Stimulated activated CD4-positive, alpha-beta T cell treated with anti-CD3 and anti-CD28 coated beads, Interleukin-12 subunit alpha, Interleukin-12 subunit beta, amount 100 ng/mL, for 48 hours (primary cell): ENCODE measurements at places on chromosomes 12 and 14.

DNA sequence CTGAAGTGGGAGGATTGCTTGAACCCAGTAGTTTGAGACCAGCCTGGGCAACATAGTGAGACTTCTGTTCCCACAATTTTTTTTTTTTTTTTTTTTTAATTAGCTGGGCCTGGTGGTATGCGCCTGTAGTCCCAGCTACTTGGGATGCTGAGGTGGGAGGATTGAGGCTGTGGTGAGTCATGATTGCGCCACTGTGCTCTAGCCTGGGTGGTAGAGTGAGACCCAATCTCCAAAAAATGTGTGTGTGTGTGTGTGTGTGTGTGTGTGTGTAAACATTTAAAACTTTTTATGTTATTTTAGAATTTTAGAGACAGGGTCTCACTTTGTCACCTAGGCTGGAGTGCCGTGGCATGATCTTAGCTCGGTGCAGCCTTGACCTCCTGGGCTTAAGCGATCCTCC is 6.8 kb downstream of the PPP1R36 start:
- DNase-seq = no peak

DNA sequence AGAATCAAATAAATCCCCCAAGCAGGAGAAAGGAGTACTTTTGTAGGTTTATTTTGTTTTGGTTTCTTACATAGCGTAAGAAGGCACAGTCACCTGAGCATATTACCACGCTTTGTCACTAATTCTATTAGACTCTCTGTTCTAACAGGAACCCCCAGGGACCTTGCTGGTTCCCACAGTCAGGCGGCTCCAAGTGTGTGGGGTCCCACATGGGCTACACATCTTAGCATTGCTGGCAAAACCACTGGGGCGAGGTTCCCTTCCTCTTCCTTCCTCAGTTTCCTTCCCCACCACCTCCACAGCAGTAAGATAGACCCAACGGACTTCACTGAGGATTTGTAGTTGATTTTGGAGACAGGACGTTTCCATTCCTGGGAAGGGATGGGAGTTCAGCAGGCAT is 49.1 kb downstream of the TMEM132C start:
- DNase-seq = no peak

GRCh38 chr12:114687802-114688201 is 3.8 kb upstream of the TBX3 start:
- DNase-seq = no peak

GRCh38 chr12:62248873-62249272 is 11.3 kb upstream of the USP15 start:
- DNase-seq = no peak

DNA sequence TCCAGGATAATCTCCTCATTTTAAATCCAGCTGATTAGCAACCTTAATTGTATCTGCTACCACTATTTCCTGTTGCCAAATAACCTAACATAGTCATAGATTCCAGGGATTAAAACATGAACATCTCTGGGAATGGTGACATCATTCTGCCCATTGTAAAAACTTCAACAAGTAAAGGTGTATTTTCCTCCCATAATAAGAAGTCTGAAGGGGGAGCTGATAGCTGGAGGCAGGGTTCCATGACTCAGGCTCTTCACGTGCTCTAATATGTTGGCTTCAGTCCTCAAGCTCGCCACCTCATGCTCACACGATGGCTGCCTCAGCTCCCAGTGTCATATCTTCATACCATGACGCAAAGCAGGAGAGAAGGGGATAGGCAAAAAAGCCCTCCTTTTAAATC is 172.0 kb upstream of the VASH1 start:
- no peak for DNase-seq

GRCh38 chr14:85915711-85916110 is 385.8 kb downstream of the FLRT2 start:
- no peak for DNase-seq

- no peak for DNase-seq
These were observed 109.4 kb downstream of the RFLNA start for GRCh38 chr12:124404162-124404784.

DNA sequence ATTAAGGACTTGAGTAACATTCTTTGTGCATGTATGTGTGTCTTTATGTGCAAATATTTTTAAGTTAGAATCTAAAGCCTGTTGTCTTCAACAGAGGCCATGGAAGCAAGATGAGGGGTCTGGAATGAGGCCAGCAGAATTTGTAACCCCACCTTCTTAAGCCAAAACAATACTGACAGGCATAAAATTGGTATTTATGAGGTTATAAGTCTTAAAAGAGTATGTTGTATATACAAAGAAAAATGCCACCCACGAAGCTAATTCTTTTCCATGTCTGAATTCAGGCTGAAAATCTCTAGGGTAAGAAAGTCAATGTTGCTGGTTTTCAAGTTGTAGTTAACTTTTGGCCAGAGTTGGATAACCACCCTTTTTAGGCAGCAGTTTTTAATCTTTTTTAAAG is 86.2 kb upstream of the TMTC1 start:
- DNase-seq = no peak

DNA sequence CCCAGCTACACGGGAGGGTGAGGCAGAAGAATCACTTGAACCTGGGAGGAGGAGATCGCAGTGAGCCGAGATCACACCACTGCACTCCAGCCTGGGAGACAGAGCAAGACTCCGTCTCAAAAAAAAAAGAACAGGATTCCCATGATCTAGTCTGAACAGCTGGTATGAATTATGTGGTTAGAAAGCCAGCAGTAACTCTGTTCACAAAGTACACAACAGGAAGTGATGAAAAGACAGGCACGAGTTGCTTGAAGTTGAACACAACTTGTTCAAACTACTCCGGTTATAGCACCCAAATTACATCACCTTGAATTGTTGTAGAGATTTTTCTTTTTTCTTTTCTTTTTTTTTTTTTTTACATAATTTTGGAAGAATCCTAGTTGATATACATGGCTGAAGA is 238.8 kb upstream of the RGS6 start:
- DNase-seq = no peak

DNA sequence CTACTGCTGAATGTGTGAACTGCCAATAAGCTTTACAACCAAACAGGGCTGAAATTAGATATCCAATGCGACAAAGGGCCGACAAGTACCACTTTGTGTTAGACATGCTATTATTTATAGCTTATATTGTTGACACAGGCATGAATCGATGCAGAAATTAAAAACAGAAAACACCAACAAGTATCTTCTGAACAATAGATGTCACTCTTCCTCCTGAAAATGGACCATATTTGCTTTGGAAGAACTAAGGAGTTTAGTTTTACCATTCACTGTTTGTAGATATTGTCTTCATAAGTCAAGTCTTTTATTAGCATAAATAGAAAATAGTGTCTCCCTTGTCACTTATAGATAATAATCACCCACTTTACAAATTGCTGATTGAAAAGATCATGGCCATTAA is 86.5 kb downstream of the LRIG3 start:
- no peak for DNase-seq
